ENCODE measurements at places on chromosomes 12 and 14.

DNA sequence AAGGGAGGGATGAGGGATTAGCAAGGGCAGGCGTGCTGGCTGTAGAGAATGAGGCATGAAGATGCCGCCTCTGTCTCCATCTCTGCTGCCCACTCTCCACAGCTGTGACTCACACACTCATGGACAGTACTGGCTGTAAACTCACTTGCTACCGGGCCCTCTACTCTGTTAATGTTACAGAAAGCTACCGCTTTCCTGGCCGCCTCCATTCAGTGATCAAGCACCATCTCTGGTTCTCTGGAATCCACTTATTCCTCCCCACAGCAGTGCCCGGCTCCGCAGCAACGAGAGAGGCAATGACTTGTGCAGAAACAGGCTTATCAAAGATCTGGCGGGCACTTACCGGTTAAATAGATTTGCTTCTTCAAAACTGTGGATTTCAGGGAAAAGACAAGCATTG, 34.8 kb downstream of the AMN start:
- DNase-seq, result no peak

DNA sequence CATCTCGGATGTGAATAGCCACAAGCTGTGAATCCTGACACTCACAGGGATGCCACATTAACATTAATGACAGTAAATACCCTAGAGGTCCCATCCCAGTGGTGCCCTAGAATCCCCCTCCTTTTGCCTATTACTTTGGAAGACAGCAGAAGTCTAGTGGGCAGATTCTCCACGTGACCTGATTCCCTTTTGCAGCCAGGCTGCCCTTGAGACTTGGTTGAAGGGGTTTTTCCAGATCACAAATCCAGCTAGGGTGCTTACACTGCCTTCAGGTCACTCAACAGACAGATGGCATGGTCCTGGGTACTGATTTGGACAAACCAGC, 8.7 kb downstream of the HDAC7 start:
- DNase-seq, result no peak

GRCh38 chr12:122147514-122148290, 26.3 kb downstream of the IL31 start:
- no peak for DNase-seq

DNA sequence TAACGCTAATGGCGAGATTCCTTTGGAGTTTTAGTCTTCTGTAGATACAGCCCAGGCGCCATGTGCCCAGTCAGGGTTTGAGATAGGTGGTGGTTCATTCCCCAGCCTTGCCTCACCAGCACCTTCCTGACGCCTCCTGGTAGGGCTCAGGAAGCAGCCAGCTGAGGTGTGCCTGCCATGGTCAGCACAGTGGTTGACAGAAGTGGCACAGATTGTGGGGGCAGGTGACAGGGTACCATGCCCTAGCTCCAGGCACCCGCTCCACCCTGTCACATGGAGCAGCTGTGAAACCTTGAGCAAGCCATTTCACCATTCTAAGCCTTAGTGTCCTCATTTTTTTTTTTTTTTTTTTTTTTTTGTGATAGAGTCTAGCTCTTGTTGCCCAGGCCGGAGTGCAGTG, 45.6 kb downstream of the EVL start:
- DNase-seq, result no peak

DNA sequence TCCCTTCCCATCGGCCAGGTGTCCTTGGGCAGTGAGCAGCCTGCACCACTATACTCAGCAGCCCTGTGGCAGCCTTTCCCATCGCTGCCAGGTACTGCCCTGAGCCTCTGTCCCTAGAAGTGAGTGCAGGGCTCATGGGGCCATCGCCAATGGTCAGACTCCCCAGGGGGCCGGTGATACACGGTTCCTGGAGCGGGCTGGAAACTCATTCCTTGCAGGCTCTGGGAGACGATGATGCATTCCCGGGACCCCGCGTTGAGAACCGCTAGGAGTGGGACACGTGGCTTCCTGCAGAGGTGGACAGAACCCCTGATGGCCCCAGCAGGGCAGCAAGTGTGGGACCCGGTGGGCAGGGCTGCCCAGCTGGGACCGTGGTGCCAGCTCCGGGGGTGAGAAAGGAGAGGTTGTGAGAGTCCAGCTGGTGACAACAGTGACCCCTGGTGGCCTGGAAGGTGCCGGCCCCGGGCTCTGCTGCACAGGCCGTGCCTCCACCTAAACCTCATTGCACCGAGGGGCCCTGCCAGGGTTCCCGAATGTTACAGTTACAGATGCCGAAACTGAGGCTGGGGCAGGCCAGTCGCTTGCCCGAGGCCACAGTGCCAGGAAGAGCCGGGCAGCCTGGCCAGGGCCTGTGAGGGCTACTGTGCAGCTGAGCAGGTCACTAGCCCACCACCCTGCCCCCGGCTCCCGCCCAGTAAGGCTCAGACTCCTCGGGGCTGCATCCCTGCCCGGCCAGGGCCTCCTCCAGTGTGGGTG, 33.8 kb downstream of the FBRSL1 start:
- peak; percentile 19 for DNase-seq
